Uterus (tissue), 4 donors: ENCODE measurements at places on chromosomes 4 and X. TPM values are rescaled to one million over a fixed set of nuclear protein-coding genes. Genes with fewer than 3 reads are reported as not detected.

Gene PI4K2B
- total RNA-seq = 22.1 TPM

Gene DCAF8L2
- not detected for total RNA-seq

DNA sequence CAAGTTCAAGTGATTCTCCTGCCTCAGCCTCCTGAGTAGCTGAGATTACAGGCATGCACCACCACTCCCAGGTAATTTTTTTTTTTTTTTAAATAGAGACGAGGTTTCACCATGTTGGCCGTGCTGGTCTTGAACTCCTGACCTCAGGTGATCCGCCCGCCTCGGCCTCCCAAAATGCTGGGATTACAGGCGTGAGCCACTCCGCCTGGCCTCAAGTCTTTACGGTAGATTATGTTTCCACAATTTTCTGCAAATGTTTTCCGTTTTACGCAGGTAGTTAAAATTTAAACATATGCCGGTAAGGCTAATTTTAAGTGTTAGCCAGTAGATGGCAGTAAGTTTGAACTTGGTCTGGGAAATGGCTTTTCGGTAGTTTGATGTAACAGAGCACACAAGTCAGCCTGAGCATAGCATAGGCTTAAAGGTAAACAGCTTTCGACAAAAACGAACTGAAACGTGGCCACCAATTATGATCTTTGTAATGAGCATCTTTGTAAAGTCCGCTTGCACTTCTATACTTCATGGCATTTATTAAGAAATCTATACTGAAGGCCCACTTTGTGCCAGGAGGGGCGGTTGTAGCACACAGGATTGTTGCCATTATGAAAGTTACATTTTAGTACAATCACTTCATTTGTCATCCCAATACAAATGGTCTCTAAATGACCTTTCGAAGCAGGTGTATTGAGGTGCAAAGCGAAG, 31.1 kb downstream of the CCKAR start:
- no peak for DNase-seq

Gene FATE1
- not detected for total RNA-seq

Gene PRRG3
- total RNA-seq = 2.3 TPM

Gene IL3RA
- 16.2 TPM for total RNA-seq

GRCh38 chrX:127030016-127030748, 210.7 kb downstream of the PRR32 start:
- DNase-seq = peak; percentile 26

- no peak for DNase-seq
Measured at GRCh38 chrX:65987811-65988210, 52.1 kb downstream of the VSIG4 start.

Gene FOXO4
- total RNA-seq = 40.6 TPM

Gene GAB3
- 34.1 TPM for total RNA-seq

GRCh38 chrX:107579956-107580355, 48.4 kb upstream of the PRPS1 start:
- no peak for DNase-seq

GRCh38 chr4:163165217-163166017, 1.3 kb downstream of the NAF1 start:
- no peak for DNase-seq

Gene TENM3
- 61.5 TPM for total RNA-seq

- no peak for DNase-seq
Measured at GRCh38 chr4:13647031-13647430, 19.5 kb upstream of the BOD1L1 start.

Gene AGTR2
- total RNA-seq = 128 TPM

DNA sequence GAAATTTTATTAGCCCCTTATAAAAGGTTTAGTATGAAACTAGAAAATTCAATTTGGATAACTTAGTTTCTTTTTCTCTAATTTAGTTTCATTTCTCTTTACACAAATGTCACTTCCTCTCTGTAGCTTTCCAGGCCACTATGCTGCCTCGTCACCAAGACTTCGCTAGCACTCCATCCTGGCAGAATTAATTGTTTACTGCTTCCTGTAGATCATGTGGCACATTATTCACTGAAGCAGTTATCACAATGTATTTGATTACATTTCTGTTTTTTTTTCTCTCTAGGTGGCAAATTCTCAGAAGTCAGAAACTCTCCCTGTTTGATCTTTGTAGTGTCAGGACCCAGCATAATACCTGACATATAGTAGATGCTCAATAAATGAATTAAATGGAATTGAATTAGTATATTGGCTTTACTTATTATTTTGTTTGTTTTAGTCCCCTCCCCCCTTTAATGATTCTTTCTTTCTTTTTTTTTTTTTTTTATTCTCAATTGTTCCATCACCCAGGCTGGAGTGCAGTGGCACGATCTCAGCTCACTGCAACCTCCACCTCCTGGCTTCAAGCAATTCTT, 9.3 kb upstream of the SAT1 start:
- DNase-seq = no peak

Gene DSPP
- total RNA-seq = not detected

Gene SMIM31
- not detected for total RNA-seq

DNA sequence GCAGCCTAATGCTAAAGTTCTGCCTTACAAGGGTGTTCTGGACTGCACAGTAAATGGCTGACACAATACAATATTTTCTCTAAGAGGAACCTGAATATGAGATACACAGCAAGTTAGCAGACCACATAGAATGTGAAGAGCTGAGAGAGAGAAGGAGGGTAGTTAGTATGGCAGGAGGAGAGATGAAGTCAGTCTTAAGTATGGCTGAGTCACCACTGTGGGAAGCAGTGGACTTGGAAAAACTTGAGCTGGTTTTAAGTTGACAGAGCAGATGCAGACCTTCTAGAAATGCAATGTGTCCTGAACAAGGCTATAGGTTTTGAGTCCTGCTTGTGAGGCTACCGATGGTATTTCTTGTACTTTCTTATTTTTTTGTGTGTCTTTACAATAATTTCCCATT, 172.5 kb downstream of the SH2D1A start:
- no peak for DNase-seq

Gene SLC6A14
- not detected for total RNA-seq

GRCh38 chr4:85406185-85406584, 68.8 kb upstream of the ARHGAP24 start:
- DNase-seq = no peak

Gene MAGEB17
- total RNA-seq = not detected

Gene VCX3B
- total RNA-seq = not detected

GRCh38 chr4:55445921-55446577, 50.3 kb downstream of the TMEM165 start:
- no peak for DNase-seq

GRCh38 chr4:24764345-24764744, 31.0 kb upstream of the SOD3 start:
- DNase-seq = no peak

DNA sequence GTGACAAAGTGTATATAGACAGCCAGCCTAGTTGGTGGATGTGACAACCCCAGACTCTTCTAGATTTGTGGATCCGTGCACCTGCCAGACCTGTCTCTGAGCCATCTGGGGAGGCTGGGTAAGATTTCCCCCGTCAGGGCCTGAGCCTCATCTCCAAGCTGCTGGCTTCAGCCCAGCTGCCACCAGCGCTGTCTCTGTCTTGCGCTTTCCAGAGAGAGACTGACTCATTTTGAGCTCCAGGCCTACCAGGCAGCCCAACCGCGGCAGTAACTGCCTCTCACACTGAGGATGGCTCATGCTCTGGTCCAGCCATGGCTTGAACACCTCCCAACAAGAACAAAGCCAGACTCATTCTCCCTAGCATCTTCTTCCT, 26.4 kb downstream of the NOP14 start:
- DNase-seq = peak; percentile 21

DNA sequence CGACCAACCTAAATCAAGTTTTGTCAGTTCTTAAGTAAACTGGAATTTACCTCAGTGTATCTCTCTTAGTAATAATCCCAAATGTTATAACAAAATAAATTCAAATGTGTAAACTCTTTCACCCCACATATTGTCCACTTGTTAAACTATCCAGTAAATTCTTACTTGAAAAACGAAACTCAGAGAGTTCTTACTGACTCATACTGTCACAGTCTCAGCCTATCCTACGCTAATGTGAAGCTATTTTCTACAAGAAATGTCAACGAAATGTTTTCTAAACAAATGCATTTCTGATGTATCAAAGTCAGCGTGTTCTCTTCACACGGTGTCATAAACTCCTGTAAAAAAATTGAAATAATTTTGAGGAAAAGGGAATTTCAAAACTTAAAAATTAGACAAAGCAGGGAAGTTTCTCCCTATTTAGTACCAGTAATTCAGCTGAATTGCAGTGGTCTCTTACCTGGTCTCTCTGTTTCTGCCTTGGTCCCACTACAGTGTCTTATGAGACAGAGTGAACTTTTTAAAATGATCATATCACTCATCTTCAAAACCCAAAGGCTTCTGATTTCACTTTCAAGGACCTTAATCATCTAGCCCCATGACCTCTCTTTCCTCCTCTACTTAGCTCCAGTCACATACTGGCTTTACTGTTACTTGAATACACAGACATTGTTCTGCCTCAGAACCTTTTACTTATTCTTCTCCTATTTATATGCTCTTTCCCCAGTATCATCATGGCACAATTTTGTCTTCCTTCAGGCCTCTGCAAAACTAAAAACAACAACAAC, 63.3 kb downstream of the DCAF8L1 start:
- no peak for DNase-seq

Gene VEGFC
- total RNA-seq = 12.9 TPM

DNA sequence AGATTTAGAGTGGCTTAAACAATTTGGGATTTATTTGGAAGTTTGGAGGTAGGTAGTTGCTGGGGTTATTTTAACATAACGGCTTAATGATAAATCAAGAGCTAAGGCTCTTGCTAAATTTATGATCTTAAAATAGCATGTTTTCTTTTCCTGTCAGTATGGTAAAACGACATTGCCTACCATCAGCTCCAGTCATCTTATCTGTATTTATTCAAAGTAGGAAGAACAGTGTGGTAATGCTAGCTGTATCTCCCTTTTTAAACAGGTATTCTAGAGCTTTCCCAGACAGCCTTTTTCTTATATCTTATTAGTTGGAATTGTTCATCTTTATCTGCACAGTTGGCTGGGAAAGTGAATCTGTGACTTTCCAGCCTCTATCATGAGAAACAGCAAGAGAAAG, 110.2 kb downstream of the SLC4A4 start:
- no peak for DNase-seq

GRCh38 chr4:69649207-69649606, 3.8 kb downstream of the UGT2A1 start:
- no peak for DNase-seq

DNA sequence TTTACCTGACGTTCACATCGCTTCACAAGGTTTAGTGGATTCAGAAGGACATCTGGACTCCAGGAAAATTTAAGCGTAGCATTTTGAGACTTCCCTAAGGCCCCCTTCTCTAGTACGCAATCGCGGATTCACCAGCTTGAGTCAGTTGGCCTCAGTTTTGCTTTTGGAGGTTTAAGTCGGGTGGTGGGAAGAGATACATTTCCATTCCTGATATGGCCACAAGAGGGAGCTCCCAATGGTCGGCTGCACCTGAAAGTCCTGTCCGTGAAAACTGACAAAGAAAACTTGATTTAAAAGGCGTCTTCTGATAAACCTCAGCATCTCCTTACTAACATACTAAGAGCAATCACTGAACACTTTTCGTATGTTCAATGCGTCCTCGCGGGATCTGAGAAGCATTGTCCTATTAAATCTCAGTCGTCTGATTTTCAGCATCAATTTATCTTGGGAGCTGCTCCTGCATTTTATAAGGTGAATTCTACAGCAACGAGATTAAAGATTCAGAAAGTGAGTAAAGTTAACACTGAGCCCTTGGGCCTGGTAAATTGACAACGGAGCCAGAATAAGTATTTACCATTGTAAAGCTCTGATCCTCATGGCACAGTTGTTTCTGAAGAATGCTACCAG, 50.6 kb downstream of the LGI2 start:
- DNase-seq = peak; percentile 63
